ENCODE measurements at places on chromosomes 11 and 22.

GRCh38 chr11:213111-213510 lies 5.6 kb downstream of the RIC8A start:
- no peak for DNase-seq

GRCh38 chr11:67420646-67421429 lies 5.4 kb downstream of the CARNS1 start:
- peak; percentile 94 for DNase-seq

- DNase-seq = no peak
Observed at GRCh38 chr22:47309946-47310345, 547.5 kb downstream of the TBC1D22A start.

- DNase-seq = peak; percentile 85
Observed at GRCh38 chr11:75142714-75143419, 8.0 kb upstream of the SLCO2B1 start.

DNA sequence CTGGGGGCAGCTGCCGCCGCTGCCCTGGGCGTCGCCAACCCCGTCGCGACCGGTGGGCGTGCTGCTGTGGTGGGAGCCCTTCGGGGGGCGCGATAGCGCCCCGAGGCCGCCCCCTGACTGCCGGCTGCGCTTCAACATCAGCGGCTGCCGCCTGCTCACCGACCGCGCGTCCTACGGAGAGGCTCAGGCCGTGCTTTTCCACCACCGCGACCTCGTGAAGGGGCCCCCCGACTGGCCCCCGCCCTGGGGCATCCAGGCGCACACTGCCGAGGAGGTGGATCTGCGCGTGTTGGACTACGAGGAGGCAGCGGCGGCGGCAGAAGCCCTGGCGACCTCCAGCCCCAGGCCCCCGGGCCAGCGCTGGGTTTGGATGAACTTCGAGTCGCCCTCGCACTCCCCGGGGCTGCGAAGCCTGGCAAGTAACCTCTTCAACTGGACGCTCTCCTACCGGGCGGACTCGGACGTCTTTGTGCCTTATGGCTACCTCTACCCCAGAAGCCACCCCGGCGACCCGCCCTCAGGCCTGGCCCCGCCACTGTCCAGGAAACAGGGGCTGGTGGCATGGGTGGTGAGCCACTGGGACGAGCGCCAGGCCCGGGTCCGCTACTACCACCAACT lies 1.0 kb downstream of the FUT4 start:
- peak; percentile 54 for DNase-seq

DNA sequence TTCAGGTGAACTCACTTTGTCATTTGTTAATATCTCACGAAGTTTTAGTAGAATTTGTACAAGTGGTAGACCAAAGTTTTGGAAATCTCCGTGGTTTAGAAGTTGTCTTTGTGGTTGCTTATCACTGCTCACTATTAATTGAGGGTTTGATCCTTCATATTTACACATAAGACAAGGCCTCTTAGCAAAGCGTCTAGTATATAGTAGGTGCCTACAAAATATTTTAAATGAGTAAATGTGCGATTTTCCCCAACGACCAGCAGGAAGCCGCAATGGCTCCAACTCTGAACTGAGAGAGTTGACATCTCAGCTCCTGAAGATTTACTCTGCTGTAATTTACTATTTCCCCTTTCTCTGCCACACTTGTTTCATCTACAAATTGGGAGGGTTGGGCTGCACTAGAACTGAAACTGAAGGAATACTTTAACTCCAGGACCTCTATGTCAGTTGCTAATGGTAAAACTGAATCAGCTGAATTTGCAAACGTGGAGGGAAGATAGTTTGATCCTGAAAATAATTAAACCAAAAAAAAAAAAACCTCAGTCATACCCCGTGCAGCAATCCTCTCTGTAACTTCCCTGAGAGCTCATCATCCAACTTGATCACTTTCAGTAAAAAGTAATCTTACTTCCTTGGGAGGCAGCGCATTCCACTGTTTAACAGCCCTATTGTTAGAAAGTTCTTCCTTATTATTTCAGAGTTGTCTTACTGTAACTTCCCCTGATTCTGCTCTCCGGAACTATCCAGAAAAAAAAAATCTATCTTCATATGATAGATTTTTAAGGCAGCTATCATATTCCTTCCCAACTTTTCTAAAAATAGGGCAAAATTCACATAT lies 1.3 kb upstream of the SBF2 start:
- DNase-seq = no peak

- no peak for DNase-seq
Observed at GRCh38 chr11:121645001-121645400, 192.2 kb upstream of the SORL1-AS1 start.

DNA sequence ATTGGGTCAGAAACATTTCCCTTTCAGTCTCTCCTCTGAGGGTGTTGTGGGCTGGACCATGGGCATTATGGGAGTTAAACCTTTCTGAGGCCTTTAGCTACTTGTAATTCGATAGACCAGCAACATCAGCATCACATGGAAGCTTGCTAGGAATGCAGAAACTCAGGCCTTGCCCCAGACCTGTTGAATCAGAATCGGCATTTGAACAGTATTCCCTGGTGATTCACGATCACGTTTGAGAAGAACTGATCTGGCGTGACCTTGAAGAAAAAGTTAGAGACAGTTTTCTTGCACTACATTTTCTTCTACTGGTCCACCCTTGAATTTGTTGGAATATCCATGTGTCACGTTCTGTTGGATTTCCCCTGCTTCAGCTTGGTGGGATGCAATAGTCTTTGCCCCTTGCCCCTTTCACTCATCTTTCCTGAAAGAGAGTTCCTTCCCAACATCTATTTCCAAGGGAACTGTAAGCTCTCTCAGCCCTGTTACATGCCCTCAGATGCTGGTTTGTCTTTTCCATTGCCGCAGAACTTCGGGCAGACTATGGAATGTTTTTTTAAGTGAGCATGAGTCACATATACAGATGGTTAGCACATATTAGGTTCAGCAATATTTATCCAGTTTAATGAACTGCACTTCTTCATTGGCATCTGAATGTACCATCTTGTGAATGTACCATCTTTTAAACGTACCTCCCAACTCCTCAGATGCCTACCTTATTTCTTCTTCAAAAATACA lies 23.9 kb downstream of the EHF start:
- no peak for DNase-seq

DNA sequence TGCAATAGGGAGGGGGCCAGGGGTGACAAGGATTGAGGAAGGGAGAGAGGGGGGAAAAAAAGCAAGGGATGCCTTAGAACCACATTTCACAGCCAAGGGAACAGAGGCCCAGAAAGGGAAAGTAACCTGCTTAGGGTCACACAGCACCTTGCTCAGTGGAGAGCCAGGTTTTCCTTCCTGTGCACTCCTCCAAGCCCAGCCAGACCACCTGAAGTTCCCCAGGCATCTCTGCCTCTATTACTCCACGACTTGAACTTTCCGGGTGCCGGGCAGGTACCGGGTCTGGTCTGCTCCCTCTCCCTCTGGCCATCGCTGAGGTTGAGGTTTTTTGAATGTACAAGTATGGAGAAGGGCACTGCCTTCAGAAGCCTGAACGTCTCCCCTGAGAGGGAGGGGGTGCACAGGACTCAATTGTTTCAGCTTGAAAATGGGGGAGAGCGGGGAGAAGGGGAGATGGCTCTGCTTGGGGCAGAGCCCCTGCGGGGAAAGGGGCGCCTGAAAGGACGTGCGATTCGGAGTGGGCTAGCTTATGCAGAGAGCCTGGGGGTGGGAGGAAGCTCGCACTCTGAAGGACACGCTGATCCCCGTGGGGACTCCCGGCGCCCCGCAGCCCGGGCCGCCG lies 516 bp upstream of the SERPINH1 start:
- no peak for DNase-seq

DNA sequence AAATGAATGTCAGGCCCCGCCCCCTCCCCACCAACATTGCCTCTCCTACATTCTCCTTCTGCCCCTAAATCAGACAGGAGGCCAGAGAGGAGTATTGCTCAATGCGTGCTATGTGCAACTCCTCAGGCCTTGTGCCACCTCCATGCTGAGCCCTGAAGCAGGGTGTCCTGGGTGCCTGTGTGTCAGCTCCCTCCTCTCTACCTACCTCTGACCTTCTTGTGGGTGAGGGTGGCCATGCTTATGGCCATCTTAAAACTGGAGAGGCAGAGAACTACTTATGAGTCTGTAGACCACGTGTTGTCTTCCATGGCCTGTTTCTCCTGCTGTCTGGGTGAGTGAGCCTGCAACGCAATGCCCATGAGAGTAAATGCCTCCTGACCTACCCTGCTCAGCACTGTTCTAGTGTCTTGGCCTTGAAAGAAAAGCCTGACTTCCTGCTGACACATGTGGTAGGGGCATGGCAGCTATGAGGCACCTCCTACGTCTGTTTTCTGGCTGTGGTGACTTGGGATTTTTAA lies 10.5 kb downstream of the MCAM start:
- DNase-seq = no peak

- DNase-seq = no peak
Observed at GRCh38 chr11:6520265-6520664, 23.2 kb downstream of the DNHD1 start.

DNA sequence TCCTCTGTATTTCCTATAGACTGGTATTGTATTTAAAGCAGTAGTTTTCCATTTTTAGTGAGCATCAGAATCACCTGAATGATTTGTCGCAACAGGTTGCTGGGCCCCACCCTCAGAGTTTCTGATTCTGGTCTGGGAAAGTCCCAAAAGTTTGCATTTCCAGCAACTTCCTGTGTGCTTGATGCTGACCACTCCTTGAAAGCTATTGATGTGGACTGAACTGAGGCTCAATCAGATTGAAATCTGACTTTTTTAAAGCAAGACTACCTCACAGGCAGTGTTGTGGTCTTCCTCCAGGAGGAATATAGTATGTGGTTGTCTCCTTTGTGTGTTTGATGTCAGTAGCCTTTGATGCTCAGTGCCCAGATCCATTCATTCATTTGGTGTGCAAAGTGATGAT lies 17.2 kb upstream of the MPZL2 start:
- no peak for DNase-seq

DNA sequence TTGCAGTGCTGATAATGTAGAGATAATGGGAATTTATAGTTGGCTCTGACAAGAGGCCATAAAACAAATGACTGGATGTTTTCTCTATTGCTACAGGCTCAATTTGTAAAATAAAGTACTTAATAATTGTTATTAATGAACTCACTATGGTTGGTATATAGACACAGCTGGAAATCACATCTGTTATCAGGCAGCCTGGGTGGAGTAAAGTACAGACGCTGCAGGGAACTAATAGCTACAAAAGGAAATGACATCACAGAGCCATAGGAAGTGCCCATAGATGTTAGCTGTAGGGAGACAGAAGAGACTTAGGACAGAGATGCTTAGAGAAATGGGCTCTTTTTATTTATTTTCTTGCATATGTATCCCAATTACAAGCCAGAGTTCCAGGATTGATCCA lies 81.0 kb upstream of the SNX19 start:
- no peak for DNase-seq

DNA sequence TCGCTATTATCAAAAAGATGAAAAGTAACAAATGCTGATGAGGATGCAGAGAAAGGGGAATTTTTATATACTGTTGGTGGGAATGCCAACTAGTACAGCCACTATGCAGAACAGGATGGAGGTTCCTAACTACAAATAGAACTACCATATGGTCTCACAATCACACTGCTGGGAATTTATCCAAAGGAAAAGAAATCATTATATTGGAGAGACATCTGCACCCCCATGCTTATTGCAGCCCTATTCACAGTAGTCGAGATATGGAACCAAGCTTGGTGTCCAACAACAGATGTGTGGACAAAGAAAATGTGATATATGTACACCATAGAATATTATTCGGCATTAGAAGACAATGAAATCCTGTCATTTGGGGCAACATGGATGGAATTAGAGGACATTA lies 19.6 kb upstream of the POU2AF2 start:
- DNase-seq = no peak

DNA sequence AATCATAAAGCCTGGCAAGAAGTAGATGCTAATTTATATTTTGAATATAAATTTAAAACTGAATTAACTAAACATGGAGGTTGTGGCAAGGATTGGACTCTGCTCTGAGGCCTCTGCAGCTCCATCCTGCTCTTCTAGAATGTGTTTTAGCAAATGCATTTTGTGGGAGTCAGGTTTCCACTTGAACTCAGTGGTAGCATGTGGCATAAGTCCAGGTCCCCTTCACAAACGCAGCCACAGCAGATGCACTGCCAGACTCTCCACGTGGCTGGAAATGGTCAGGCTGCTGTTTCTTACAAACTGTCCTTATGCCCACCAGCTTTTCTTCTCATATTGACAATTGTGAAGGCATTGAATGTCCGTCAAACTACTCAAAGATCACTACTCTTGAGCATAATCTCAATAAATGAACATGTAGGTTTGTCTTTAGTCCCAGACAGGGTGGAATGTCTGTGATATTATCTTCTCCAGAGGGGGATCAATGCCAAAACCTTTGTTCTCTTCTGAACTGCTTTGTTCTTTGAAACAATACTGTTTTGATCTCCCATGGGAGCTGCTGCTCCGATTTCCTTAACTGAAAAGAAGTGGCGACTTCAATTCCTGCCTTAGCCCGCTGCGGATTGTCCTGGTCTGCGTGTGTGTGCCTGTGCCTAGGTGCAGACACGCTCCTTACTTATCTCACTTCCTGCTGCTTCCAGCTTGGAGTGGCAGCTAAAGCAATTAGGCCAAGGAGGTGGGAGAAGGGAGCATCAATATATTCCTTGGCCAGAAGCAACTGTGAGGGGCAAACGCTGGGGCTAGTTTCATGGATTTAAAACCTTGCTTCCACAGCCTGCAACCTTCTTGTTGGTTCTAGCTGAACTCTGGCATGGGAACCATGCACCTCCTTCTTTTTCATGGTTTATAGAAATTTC lies 24.2 kb downstream of the EIF4G2 start:
- no peak for DNase-seq

DNA sequence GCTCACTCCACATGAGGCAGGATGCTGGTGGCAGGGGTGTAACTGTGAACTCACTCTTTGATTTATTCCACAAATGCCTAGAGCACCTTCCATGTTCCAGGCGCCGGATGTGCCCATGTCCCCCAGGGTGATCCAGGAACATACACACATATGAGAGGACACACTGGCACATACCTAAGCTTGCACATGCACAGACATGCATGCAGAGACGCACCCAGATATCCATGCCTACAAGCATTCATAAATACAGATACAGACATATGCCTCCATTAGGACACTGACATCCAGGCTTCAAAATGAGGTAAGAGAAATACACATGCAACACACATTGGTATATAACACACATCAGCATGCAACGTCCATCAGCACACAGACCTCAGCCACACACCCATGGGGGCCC lies 4.5 kb downstream of the OSM start:
- no peak for DNase-seq

DNA sequence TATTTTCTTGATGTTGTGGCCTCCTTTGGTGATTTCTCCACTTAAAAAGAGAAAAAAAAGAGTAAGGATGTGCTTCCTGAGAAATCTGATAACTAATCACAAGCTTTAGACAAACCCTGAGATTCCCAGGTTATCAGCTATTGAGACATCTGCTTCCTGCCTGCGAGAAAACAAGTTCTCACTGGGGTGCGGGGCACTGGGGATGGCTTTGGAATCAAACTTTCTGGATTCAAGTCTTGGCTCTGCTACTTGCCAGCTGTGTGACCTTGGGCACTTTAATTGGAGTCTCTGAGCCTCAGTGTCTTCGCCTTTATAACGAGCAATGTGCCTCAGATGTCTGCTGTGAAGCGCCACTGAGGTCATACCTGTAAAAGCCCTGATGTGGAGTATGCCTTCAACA lies 152.5 kb upstream of the NAV2 start:
- DNase-seq = no peak

GRCh38 chr11:30436801-30437200 lies 113.9 kb downstream of the ARL14EP start:
- no peak for DNase-seq

All from RWPE2 (cell line).